ENCODE measurements at places on chromosomes 12 and 14. TPM values are rescaled to one million over a fixed set of nuclear protein-coding genes. Genes with fewer than 3 reads are reported as not detected.

NIN gene
- 219 TPM for total RNA-seq

GUCY2C gene
- 0.29 TPM for total RNA-seq

DNA sequence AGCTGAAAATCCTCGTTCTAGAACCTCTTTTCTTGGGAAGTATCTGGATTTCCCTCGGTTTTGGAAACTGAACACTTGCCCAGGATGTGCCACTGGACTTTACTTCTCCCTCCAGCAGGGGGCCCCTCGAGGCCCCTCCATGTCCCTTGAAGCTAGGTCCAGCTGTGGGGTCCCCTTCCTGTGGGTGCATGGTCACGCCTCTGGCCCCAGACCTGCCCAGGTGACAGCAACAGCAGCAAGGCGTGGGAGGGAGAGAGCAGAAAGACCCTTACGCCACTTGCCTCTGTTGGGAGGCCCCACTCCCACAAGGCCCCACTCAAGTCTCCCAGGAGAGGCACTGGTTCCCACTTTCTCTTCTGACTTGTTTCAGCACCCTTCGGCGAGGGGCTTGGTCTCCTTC lies 3.1 kb downstream of the SLC25A29 start:
- peak; percentile 35 for DNase-seq

- DNase-seq, result no peak
Measured at GRCh38 chr14:61147381-61147821, 133.7 kb downstream of the TMEM30B start.

- DNase-seq, result no peak
Measured at GRCh38 chr14:69115407-69116185, 37.3 kb downstream of the DCAF5 start.

DNA sequence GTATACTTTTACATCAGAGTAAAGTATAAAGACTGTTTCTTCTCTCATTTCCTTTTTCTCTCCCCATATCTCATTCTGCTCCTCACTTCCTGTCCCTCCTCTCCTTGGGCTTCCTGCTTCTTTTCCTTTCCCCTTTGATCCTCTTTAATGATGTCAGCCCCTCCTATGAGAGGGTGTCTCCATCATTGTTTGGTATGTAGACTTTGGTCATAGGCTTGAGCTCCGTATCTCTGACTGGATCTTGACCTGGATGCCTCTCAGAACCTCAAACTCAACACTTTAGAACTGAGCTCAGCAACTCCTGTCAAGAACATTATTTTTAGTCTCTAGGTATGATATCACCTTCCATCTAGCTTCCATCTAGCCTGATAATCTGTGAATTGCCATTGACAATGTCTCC lies 50.3 kb downstream of the AKAP6 start:
- DNase-seq, result no peak

GRCh38 chr12:19915392-19916195 lies 452.7 kb upstream of the PDE3A start:
- no peak for DNase-seq

DEGS2 gene
- total RNA-seq, result 5.8 TPM

DNA sequence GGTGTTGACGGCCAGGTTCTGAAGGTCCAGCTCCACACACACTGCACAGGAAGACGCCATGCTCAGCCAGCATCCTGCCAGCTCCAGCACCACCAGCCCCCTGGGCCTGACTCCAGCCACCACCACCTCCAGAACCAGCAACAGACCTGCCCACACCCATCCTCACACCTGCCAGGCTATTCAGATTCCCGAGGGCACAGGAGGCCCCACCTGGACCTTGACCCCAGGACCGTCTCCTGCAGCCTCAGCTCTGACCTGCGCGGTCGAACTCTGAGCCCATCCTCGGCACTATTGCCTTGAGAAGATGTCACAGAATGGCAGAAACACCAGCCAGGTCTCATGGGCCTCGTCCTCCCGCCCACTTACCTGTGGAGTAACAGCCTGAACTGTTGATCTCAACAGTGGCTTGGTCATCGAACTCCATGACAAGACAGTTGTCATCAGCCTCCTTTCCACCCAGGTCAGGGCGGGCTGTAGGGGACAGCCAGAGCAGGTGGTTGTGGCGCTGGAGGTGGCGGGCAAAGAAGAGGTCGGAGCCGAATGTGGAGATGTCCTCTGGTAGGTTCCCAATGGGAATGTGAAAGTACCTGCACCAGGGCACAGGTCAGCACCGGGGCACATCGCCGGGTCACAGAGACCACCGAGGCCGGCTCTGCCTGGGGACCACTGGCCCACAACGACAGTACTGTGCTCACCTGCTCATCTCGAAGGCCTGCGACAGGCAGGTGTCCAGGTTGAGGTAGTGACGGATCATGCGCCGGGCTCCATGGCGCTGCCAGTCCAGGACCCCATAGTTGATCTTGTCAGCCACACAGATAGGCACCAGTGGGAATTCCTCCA lies 23.5 kb downstream of the P2RX2 start:
- DNase-seq, result no peak

GRCh38 chr12:79451365-79451764 lies 239.4 kb downstream of the PAWR start:
- DNase-seq, result no peak

Measured in B cell (primary cell).